ENCODE measurements at places on chromosomes 6 and 20.

DNA sequence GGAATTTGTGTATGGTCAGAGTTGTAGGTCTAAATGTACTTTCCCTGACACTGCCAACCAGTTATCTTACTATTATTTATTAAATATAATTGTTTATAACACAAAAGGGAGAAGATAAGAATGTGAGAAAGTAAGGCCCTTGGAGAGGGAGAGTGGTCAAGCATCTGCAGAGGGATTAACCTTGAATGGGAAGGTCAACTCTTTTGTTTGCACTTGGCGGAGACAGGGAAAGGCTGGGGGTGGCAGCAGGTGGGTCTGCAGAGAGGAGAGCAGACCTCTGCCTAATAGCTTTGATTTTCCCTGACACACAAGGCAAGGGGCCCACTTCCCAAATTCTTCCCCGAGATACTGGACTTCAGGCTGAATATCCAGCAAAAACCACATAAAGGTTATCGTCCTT is 4.2 kb downstream of the LRP11 start:
- DNase-seq = no peak

DNA sequence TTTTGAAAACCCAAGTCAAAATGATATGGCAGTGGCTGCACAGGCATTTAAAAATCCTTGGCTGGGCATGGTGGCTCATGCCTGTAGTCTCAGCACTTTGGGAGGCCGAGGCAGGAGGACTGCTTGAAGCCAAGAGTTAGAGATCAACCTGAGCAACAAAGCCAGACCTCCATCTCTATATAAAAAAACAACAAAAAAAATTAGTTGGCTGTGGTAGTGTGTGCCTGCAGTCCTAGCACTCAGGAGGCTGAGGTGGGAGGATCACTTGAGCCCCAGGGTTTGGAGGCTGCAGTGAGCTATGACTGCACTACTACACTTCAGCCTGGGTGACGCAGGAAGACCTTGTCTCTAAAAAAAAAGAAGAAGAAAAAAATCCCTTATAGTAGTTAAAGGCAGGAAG is 142.9 kb downstream of the MYB start:
- no peak for DNase-seq

GRCh38 chr20:57698867-57699275 is 10.9 kb downstream of the PMEPA1 start:
- no peak for DNase-seq

GRCh38 chr6:25257686-25258348 is 21.4 kb upstream of the CARMIL1 start:
- no peak for DNase-seq

DNA sequence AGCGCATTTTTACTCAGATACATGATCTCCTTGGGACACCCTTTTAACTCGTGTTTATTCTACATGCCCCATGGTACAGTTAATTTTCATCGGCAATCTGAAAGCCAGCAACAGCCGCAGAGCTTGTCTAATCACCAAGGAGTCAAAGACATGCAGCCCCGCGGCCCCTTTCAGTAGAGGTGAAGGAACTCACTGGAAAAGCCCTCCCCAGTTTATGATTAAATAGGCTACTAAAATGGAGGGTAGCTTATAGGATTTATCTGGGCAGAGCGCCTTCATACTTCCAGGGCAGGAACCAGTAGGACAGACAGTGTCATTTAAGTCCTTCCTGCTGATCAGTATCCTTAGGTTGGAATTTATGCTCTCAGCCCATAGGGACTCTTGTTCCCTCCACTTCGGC is 83.5 kb downstream of the DHX35 start:
- no peak for DNase-seq

GRCh38 chr6:27582928-27583725 is 110.2 kb upstream of the ZNF184 start:
- DNase-seq = no peak

GRCh38 chr6:39696986-39697788 is 28.0 kb downstream of the KIF6 start:
- DNase-seq = no peak

DNA sequence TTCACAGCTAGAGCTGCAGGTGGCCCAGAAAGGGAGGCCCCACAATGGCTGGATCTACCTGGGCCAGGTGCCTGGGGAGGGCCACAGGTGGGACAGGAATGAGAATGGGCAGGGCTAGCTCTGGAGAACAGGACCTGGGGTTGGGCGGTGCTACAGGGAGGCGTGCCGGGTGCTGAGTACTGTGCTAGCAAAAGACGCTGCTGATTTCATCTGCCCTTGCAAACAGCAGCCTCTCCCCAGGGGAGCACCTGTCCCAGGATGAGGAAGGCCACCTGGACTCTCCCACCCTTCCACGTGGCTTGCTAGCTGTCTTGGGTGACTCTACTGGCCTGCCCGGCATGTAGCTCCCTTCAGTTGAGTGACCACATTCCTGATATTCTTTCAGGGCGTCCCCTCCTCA is 6.6 kb upstream of the YTHDF1 start:
- DNase-seq = no peak

DNA sequence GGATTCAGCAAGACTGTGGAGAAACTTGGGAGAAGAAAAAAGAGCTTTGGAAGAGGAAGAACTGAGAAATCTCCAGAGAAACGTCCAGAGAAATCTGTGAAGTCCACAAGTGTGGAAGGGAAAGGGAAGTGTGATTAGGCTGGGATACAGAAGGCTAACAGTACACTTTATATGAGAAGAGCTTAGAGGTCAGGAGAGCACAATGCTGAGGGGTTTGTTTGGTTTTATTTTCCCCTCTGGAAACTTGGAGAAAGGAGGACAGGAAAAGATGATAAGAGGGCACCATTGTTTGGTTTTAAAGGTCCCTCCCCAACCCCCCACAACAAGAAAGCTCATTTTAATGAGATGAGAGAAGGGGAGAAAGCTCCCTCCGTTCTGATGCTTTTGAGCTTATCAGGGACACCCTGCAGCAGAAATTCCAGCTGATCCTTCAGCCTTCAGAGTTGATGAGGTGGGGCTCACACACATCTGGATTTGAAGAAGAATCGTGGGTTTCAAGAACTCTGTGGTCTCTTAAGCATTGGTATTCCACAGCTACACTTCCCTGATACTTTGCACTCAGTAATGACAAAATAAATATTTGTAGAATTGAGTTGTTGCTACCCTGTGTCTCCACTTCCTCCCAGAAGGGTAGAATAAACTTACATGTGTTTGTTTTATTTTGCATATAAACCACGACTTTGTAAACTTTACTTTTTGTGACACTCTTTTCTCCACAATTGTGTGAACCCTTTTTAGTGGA is 1.9 kb downstream of the NT5E start:
- DNase-seq = no peak

DNA sequence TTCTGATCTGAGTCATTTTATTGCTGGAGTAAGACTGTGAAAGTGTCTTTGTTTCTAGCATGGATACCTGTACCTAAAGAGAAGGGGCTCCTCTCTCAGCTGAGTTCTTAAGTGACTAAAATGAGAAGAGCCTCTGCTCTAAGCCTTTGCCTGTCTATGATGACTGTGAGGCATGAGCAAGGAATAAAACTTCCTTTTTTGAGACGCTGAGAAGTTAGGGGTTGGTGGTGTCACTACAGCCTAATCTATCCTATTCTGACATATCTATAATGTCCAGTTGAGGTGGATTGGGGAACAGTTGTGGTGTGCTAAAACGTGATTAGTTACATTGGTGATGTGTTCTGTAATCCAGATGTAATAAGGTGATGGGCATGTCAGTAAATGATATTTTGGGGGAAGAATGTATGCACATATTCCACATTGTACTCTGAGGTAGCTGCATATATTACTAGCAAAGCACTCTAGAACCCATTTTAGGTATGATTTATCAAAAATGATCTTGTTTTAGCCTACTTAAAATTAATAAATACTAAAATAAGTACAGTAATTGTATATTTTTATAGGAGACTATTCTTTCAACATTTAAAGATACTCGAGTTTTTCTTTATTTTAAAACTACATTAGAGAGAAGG is 18.1 kb downstream of the ADGRB3 start:
- no peak for DNase-seq

DNA sequence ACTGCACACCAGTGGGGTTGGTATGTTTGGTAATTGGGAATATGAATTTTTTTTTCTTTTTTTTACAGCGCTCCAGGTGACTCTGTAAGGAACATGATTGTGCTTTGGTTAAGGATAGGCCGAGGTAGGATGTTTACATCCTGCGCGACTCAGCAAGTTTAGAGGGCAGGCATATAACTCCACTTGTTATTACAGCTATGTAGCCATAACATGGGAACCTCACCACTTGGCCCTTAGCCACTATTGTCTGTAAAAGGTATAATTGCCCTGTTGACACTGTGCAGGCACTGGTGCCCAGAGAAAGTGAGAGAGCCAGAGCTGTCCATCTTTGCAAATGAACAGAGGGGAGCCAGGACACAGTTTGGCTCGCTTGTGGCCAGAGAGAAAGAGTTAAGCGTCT is 172.9 kb downstream of the MCHR2 start:
- DNase-seq = no peak

DNA sequence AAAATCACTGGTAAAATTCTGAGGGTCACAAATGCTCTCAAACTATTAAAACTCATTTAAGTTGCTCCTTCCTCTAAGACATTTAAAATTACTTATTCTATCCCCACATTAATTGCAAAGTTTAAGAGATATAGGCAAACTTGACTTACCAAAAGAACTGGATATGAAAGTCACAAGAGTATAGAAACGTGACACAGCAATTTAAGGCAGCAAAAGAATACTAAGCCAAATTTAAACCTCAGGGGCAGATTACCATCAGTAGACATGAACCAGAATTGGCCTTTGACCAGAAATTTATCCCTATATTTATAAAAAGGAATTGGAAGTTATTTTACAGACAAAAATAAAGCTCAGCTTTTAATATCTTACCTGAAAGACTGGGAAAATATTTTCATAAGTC is 56.0 kb downstream of the MAP3K7 start:
- DNase-seq = no peak

GRCh38 chr6:40390144-40390800 is 196.9 kb downstream of the LRFN2 start:
- DNase-seq = no peak

Data from GOT3 (cell line).